Spinal cord (tissue), 10 donors: ENCODE measurements at places on chromosomes 12 and 14. TPM values are rescaled to one million over a fixed set of nuclear protein-coding genes. Genes with fewer than 3 reads are reported as not detected.

Gene BEST3
- 2.2 TPM for polyA plus RNA-seq

- no peak for DNase-seq
Measured at GRCh38 chr14:103856607-103857006, 9.2 kb upstream of the PPP1R13B start.

- DNase-seq, result no peak
Measured at GRCh38 chr12:91317306-91317705, 134.7 kb upstream of the DCN start.

- no peak for DNase-seq
Measured at GRCh38 chr12:115945491-115945885, 332.0 kb downstream of the MED13L start.
